HT1080 (cell line): ENCODE measurements at places on chromosomes 11 and 22. TPM values are rescaled to one million over a fixed set of nuclear protein-coding genes. Genes with fewer than 3 reads are reported as not detected.
A peak's percentile ranks its signal among the peaks of the same experiment; 100 is the strongest.

DNA sequence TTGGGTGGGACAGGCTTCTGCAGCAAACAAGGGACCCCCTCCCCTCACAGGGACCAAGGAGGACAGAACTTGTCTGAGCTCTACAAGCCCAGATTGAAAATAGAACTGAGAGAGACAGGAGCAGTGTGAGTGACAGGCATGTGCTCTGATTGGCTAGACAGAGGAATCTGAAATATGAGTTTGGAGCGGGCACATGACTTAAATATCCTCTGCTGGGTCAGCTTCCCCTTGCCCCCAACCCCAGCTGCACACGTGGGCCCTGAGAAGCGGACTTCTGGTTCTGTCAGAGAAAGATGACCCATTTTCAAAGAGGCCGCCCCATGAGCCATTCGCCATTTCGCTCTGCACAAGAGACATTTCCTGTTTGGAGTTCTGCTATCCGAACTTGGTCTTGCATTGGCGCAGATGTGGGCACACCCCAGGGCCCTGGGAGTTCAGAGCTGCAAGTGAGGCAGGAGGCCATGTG, 5.3 kb downstream of the TUBA8 start:
- no peak for DNase-seq

- peak; percentile 69 for DNase-seq
Observed at GRCh38 chr22:24521791-24522245, 26.7 kb downstream of the UPB1 start.

DNA sequence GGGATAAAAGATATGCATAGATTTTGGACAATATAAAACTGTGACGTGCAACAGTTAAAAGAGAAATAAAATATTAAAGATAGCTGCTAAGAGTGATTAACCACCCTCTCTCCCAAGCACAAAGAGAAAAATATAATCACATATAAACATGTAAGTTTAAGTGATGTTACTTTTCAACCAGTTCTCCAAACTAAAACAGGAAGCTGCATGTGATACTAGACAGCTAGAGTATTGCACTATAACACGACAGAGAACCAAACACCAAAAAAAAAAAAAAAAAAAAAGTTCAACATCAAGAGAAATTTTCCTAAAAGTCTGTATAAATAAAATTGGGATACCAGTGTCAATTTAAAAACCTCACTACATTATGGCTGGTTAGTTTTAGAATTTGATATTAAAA, 79.1 kb downstream of the PICALM start:
- no peak for DNase-seq

- DNase-seq, result no peak
Observed at GRCh38 chr11:44065161-44065661, 859 bp upstream of the ACCS start.

- peak; percentile 44 for DNase-seq
Observed at GRCh38 chr11:82927264-82927880, 25.8 kb downstream of the DDIAS start.

DNA sequence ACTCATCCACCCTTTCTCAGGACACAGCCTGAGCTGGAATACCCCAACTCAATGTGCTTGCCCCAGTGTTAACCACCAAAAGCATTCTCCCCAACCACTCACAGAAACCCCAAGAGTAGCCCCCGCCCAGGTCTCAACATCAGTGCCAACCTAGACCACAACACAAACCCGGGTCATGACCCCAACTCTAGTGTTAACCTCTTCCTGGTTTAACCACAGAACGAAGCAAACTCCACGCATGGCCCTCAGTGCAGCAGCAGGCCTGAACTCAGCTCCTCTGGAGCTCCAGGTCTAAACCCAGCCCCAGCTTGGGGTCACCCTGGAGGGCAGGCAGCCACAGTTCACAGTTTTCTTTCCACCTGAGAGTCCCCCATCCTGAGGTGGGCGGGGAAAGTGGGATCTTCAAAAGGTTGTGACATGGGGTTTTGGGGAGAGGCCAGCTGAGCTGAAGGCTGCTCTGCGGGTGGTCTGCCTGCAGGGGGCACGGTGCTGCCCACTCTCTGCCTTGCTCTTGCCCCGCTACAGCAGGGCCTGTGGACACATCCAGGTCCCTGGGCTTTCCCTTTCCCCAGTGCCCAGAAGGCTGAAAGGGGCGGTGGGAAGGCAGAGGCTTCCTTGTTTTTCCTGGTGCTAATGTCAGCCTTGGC, 37.9 kb downstream of the NECTIN1 start:
- DNase-seq, result no peak

DNA sequence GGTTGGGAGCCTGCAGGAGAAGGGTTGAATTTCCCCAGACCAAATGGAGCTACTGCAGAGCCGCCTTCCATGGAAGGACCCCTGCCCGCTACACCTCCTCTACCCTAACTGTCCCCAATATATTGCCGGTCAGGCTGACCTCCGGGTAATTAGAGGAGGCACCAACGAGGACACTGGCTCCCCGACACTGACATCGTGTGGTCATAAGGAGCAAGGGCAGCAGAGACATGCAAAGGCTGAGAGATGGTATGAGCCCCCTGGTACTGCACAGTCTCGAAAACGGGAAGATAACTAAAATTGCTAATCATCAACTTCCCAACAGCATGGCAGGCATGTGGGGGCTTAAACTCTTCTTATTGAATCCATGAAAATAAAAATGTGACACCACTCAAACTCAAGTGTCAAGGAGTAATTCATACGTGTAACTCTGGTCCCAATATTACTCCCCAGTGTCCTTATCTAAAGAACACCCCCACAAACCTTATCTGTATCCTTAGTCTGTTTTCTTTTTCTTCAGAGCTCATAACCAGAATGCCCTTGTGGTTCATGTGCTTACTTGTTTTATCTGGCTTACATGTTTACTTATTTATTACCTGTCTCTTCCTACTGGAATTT, 4.4 kb downstream of the CAVIN3 start:
- peak; percentile 27 for DNase-seq

DNA sequence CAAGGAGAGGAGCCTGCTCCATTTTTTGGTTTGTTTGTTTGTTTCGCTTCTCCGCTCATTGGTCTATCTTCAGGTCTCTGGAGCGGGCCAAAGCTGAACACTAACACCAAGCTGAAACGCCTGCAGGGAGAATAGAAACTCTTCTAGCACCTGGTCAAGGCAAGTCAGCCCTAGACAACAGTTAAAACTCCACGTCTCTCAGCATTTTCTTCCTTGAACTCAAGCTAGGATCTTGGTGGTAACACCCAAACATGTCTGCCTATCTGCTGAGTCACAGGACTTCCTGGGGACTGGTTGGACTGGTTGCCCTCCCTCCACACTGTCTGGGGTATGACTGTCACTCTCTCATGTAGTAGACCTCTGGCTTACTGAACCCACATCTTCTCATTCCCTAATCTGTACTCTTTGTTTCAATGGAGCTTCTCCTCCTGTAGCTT, 23.9 kb upstream of the RBFOX2 start:
- DNase-seq, result peak; percentile 63

GRCh38 chr22:39234472-39234787, 10.4 kb downstream of the PDGFB start:
- no peak for DNase-seq

GRCh38 chr11:46322759-46323158, 24.5 kb upstream of the DGKZ start:
- DNase-seq, result peak; percentile 27

GRCh38 chr22:46390652-46391301, 55.3 kb downstream of the TRMU start:
- no peak for DNase-seq

DNA sequence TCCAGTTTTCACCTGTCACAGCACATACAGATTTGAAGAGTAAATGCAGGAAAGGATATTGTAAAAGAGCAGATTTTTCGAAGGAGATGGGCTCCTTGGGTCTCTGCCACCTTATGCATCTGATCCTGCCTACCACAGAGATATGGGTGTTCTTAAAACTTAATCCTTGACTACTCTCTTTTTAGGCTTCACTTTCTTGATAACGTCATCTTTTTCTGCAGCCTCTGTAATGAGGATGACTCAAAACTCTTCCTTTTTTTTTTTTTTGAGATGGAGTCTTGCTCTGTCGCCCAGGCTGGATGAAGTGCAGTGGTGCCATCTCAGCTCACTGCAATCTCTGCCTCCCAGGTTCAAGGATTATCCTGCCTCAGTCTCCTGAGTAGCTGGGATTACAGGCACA, 7.8 kb downstream of the PRR14L start:
- no peak for DNase-seq

GRCh38 chr11:26493616-26494015, 78.4 kb downstream of the MUC15 start:
- DNase-seq, result no peak

GRCh38 chr22:19503869-19504268, 20.3 kb downstream of the CLDN5 start:
- DNase-seq, result no peak

DNA sequence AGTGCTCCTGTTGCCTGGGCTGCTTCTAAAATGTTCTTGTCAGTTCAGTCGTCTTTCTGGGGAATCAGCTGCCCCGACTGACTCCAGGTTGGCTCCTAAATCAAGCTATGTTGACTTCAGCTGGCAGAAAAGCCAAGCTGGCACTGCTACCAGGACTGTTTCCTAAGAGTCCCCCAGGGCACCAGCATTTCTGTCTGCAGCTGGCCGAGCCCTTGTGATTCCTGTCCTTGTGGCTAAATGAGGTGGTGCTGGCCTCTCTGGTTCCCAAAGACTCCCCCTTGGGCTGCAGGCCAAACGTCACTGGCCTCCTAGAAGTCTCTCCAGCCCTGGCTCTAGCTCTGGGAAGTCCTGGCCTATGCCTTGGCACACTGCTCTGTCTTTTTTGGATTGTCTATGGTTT, 31.1 kb downstream of the GRAMD1B start:
- no peak for DNase-seq

- DNase-seq, result no peak
Observed at GRCh38 chr11:57762235-57762861, 746 bp downstream of the CTNND1 start.

DNA sequence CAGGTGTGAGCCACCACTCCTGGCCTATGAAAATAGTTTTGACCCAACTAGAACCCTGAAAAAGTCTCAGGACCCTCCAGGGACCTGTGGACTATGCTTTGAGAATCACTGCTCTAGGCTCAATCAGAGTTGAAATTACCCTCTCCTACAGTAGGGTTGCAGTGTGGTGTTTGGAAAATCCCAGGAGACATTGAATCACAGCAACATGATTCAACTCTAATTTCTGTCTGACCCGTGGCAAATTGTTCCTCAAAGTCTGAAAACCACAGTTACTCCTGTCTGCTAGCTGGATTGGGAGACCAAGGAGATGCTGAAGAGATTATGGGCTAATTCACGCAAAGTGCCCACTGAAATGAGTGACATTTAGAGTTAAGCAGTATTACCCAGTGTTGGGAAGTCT, 5.4 kb upstream of the MTMR3 start:
- DNase-seq, result no peak

- no peak for DNase-seq
Observed at GRCh38 chr22:50007057-50007511, 5.5 kb downstream of the IL17REL start.

GRCh38 chr11:71548716-71549151, 514 bp downstream of the KRTAP5-9 start:
- DNase-seq, result no peak

- DNase-seq, result no peak
Observed at GRCh38 chr11:117933930-117934329, 4.7 kb upstream of the TMPRSS13 start.

DNA sequence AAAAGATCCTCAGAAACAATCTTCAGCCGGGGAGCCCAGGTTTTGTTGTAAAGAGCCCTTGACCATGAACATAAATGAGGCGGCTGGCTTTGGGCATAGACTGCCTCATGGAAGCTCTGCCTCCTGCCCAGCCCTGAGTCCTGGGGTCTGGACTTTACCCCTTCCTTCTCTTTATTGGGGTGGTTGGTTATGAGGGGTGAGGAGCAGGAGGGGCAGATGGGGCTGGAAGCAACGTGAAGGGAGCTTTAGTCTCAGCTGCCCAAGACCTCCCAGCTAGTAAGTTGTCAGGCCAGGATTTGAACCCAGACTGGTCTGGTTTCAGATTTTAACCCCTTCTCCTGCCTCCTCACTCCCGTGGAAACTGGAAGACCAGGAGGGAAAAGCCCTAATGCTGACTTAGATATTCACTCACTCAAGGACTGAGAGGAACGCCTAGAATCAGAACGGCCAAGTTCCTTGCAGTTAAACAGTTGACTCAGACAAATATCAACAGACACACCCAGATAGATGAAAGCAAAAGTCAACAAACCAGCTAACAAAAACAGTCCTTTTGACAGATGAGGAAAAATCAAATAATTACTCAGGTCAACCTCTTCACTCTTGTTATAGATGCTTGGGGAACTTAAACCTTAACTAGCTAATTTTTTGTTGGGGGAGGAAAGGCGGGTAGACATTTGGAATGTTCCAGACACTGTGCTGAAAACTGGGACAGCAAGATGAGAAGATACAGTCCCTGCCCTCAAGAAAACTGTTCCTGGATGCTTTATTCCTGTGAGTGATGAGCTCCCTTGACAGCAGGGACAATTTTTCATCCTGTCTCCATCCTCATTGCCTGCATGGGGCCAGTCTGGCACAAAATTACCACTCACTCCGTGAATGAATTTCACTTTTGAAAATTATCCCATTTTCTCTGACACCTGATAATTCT, 20.8 kb upstream of the ARRB1 start:
- DNase-seq, result no peak

DNA sequence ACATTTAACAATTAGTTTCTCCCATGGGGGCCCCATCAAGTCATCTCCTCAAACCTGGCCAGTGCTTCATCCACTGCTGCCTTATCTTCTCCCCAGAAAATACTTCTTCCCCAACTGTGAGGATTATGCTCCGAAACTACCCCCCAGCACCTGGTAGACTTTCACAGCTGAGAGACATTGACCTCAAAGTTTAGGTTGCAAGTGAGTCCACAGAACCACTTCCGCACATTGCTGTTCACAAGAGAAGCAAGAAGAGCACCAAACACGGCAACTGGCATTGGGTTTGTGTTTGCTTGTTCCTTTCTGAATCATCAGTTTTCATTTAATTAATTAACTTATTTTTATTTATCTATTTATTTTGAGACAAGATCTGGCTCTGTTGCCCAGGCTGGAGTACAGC, 6.1 kb downstream of the MCHR1 start:
- no peak for DNase-seq

NCAM1 gene
- total RNA-seq, result 24.2 and 26.3 TPM in 2 replicates

OVCH2 gene
- total RNA-seq, result not detected in 2 replicates

GAL3ST1 gene
- total RNA-seq, result not detected in 2 replicates

SLN gene
- total RNA-seq, result 0.17 TPM in 1 of 2 replicates, not detected in the other

LMNTD2 gene
- 0.08 TPM in 1 of 2 replicates, not detected in the other for total RNA-seq

SLC25A18 gene
- 0.16 TPM in 1 of 2 replicates, not detected in the other for total RNA-seq

TRIM66 gene
- 5.2 and 6.7 TPM in 2 replicates for total RNA-seq

PGR gene
- 0.74 and 0.77 TPM in 2 replicates for total RNA-seq

SLC25A17 gene
- 32.3 and 34.4 TPM in 2 replicates for total RNA-seq

REXO2 gene
- 217 and 231 TPM in 2 replicates for total RNA-seq

KCNJ5 gene
- total RNA-seq, result not detected in 2 replicates

OR8D4 gene
- total RNA-seq, result not detected in 2 replicates

SLCO2B1 gene
- not detected in 2 replicates for total RNA-seq
